ENCODE measurements at places on chromosomes 16 and 17. TPM values are rescaled to one million over a fixed set of nuclear protein-coding genes. Genes with fewer than 3 reads are reported as not detected.

TMEM114 gene
- total RNA-seq: not detected

MPG gene
- 29.2 TPM for total RNA-seq

ERCC4 gene
- total RNA-seq: 8.8 TPM

NLGN2 gene
- 3.6 TPM for total RNA-seq

PROCA1 gene
- total RNA-seq: 5.3 TPM

KDM8 gene
- 14.7 TPM for total RNA-seq

SEZ6L2 gene
- not detected for total RNA-seq

AGRP gene
- not detected for total RNA-seq

CSH2 gene
- total RNA-seq: 3.8 TPM

IGFALS gene
- total RNA-seq: 0.84 TPM

KRTAP4-1 gene
- total RNA-seq: not detected

GRCh38 chr16:79008869-79009179 is 591.7 kb downstream of the MAF start:
- H3K27me3 ChIP-seq: no peaks in the 10 kb centered on the region
- no peak overlapping the region for H3K27ac ChIP-seq
- DNase-seq: no peak
- H3K36me3 ChIP-seq: no peaks in the 10 kb centered on the region

DNA sequence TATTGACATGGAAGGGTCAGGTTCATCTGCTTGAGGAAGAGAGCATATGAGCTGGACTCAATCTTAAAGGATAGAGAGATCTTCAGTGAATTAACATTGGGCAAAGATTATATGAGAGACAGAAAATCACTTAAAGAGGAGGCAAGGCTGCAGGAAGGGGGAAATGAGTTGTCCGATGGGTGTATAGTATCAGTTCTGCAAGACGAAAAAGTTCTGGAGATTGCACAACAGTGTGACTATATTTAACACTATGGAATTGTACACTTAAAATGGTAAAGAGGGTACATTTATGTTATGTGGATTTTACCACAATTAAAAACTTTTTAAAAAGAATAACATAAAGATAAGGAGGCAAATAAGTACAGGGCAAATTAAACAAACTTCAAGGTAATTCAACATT is 80.7 kb downstream of the HELZ start:
- H3K4me3 ChIP-seq: no peak overlapping the region
- H3K27ac ChIP-seq: no peak overlapping the region
- peaks cover 58% of the 10 kb centered on the region for H3K36me3 ChIP-seq
- no peaks in the 10 kb centered on the region for H3K4me1 ChIP-seq

- peaks cover 29% of the 10 kb centered on the region for H3K27me3 ChIP-seq
- no peak overlapping the region for H3K4me3 ChIP-seq
- DNase-seq: no peak
- no peaks in the 10 kb centered on the region for H3K36me3 ChIP-seq
These were observed 3.8 kb upstream of the TMEM100 start for GRCh38 chr17:55726440-55726839.

DNA sequence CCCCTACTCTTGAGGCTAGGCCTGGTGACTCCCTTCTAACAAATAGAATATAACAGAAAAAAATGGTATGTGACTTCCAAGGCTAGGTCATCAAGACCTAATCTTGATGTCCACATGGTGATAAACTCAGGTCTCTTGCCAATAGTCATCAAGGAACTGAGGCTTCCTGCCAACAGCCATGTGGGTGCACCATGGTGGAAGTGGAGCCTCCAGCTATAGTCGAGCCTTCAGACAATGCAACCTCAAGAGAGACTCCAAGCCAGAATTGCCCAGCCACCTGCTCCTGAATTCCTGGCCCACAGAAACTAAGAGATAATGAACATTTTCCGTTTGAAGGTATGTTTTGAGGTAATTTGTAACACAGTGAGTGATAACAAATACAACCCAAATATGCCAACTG is 55.9 kb upstream of the SREBF1 start:
- no peak overlapping the region for H3K27ac ChIP-seq
- no peaks in the 10 kb centered on the region for H3K4me1 ChIP-seq
- no peaks in the 10 kb centered on the region for H3K27me3 ChIP-seq
- DNase-seq: no peak
- peaks cover 57% of the 10 kb centered on the region for H3K36me3 ChIP-seq

- H3K4me1 ChIP-seq: peaks cover 39% of the 10 kb centered on the region
- H3K27ac ChIP-seq: peak overlapping the region; percentile 65
- H3K36me3 ChIP-seq: peaks cover 11% of the 10 kb centered on the region
- no peaks in the 10 kb centered on the region for H3K27me3 ChIP-seq
These were observed 1.6 kb downstream of the GALNS start for GRCh38 chr16:88855176-88855575.

GRCh38 chr16:50183316-50183715 is 30.2 kb downstream of the TENT4B start:
- H3K36me3 ChIP-seq: no peaks in the 10 kb centered on the region
- no peak for DNase-seq
- no peaks in the 10 kb centered on the region for H3K27me3 ChIP-seq

GRCh38 chr17:2946144-2946543 is 117.3 kb downstream of the OR1D5 start:
- H3K36me3 ChIP-seq: no peaks in the 10 kb centered on the region
- H3K4me1 ChIP-seq: no peaks in the 10 kb centered on the region
- no peak overlapping the region for H3K4me3 ChIP-seq
- no peaks in the 10 kb centered on the region for H3K27me3 ChIP-seq
- no peak for DNase-seq

DNA sequence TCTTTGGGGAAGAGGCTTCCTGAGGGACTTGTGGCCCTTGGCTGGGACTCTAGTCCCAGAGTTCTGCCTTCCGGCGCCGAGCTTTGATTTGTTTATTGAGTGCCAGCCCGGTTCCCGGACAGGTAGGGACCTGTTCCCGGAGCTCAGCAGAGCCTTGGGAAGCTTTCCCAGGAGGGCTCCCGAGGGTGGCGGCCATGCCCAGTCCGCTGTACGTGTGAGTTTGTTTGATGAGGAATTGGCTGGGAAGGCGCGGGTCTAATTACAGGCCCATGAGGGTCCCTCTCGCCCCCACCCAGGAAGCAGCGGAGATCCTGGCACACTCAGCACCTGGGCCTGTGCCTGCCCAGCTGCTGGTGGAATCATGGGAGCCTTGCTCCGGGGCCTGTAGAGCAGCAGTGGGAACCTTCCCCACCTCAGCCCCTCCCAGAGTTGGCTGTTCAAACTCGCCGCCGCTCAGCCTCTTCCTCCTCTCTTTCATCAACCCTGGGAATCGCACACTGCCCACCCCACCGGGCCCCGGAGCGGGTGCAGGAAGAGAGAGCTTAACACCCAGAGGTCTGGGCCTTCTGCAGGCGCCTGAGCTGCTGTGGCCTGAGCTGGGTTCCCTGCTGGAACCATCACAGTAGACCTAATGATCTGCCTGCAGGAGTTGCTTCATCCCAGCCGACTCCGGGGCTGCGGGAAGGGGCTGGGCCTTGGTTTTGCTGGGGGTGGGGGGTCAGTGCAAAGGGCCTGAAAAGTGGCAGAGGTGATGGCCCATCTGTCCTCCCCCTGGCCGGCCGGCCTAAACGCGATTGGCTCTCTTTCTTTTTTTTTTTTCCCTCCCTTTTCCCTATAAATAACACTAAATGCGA is 313.7 kb downstream of the SEC14L1 start:
- DNase-seq: no peak
- H3K4me1 ChIP-seq: peaks cover 84% of the 10 kb centered on the region
- no peaks in the 10 kb centered on the region for H3K27me3 ChIP-seq
- peak overlapping the region; percentile 91 for H3K27ac ChIP-seq
- H3K4me3 ChIP-seq: peak overlapping the region; percentile 97

DNA sequence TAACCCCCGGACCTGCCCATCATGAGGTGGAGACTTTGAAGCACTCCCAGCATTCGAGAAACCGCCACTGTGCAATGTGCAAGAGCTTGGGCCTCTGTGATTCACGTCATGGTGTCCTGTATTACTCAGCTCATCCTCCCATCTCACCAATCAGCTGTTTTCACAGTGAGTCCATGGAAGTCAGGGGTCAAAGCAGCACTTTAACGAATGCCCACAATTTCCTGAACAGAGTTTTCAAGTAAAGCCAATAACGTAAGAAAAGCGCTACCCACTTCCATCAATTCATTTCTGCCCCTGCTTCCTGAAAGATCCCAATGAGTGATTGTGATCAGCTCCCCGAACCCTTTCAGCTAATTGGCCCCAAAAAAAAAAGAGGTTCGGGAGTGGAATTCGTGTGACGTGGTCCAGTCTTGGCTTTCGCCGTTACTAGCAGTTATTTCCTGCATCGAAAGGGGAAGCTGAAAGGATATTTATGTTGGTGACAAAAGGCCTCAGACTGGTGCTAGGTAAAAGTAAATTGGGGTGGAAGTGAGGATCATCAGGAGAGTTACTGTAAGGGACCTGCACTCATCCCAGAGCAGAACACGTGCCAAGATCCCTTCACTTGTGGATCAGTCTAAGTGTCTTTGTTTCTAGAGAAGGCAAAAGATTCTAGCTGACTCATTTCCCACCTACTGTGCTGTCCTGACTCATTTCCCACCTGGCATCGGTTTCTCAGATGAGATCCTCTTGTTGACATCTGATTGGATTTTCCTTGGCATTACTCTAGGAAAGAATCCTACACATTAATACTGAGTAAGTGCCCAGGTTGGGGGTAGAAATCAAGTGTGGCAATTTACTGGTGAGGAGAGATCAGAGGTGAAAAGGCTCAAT is 136.7 kb upstream of the NUDT7 start:
- H3K4me1 ChIP-seq: no peaks in the 10 kb centered on the region
- no peaks in the 10 kb centered on the region for H3K36me3 ChIP-seq
- H3K27me3 ChIP-seq: peaks cover 2% of the 10 kb centered on the region
- DNase-seq: no peak
- no peak overlapping the region for H3K4me3 ChIP-seq

- no peak overlapping the region for H3K4me3 ChIP-seq
- no peak for DNase-seq
- no peaks in the 10 kb centered on the region for H3K4me1 ChIP-seq
- no peak overlapping the region for H3K27ac ChIP-seq
- peaks cover 49% of the 10 kb centered on the region for H3K36me3 ChIP-seq
- H3K27me3 ChIP-seq: no peaks in the 10 kb centered on the region
These were observed 106.7 kb downstream of the TTC19 start for GRCh38 chr17:16106161-16106891.

GRCh38 chr17:38464251-38464722 is 36.0 kb downstream of the ARHGAP23 start:
- no peak overlapping the region for H3K4me3 ChIP-seq
- no peaks in the 10 kb centered on the region for H3K27me3 ChIP-seq
- no peaks in the 10 kb centered on the region for H3K4me1 ChIP-seq
- no peak for DNase-seq

GRCh38 chr17:12310811-12311210 is 290.1 kb downstream of the MAP2K4 start:
- H3K36me3 ChIP-seq: no peaks in the 10 kb centered on the region
- no peaks in the 10 kb centered on the region for H3K4me1 ChIP-seq
- no peaks in the 10 kb centered on the region for H3K27me3 ChIP-seq
- no peak overlapping the region for H3K27ac ChIP-seq
- DNase-seq: no peak

- H3K36me3 ChIP-seq: no peaks in the 10 kb centered on the region
- no peak for DNase-seq
- no peak overlapping the region for H3K27ac ChIP-seq
These were observed 244.8 kb upstream of the DYNLRB2 start for GRCh38 chr16:80296034-80296433.
